ENCODE measurements at places on chromosomes 6 and 20.
A peak's percentile ranks its signal among the peaks of the same experiment; 100 is the strongest.

GRCh38 chr20:5482791-5483190 lies 166.0 kb upstream of the PROKR2 start:
- no peaks in the 10 kb centered on the region for H3K4me1 ChIP-seq
- H3K4me3 ChIP-seq, result no peak overlapping the region
- no peak for DNase-seq
- no peak overlapping the region for H3K27ac ChIP-seq

DNA sequence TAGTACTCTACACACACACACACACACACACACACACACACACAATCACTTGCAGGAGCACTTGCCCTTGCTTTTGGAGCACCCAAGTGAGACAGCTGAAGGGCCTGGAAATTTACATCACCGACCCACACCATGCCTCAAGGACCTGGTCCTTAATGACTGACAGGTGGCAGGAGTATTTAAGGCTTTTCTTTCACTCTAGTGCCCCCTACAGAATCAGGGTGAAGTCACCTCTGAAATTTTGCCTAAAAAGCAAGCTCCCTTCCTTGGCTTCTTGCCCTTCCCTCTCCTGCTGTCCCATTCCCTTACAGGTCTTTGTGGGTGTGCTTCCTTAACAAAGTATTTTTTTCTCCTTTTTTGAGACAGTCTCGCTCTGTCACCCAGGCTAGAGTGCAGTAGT lies 353.5 kb upstream of the IRAK1BP1 start:
- H3K27ac ChIP-seq, result no peak overlapping the region
- no peaks in the 10 kb centered on the region for H3K27me3 ChIP-seq
- no peaks in the 10 kb centered on the region for H3K4me1 ChIP-seq
- no peaks in the 10 kb centered on the region for H3K36me3 ChIP-seq

GRCh38 chr6:75438442-75439116 lies 55.0 kb downstream of the FILIP1 start:
- peaks cover 12% of the 10 kb centered on the region for H3K4me1 ChIP-seq
- no peaks in the 10 kb centered on the region for H3K36me3 ChIP-seq
- no peak for DNase-seq
- H3K27ac ChIP-seq, result no peak overlapping the region

GRCh38 chr6:41901882-41902519 lies 6.8 kb upstream of the USP49 start:
- H3K27me3 ChIP-seq, result no peaks in the 10 kb centered on the region
- DNase-seq, result no peak
- H3K4me1 ChIP-seq, result no peaks in the 10 kb centered on the region
- no peak overlapping the region for H3K27ac ChIP-seq

- H3K36me3 ChIP-seq, result no peaks in the 10 kb centered on the region
- DNase-seq, result no peak
- H3K27me3 ChIP-seq, result no peaks in the 10 kb centered on the region
- no peak overlapping the region for H3K27ac ChIP-seq
Observed at GRCh38 chr6:123829302-123829953, 25.8 kb downstream of the NKAIN2 start.

GRCh38 chr20:750801-751200 lies 17.5 kb downstream of the SLC52A3 start:
- H3K27me3 ChIP-seq, result no peaks in the 10 kb centered on the region
- no peaks in the 10 kb centered on the region for H3K4me1 ChIP-seq
- H3K27ac ChIP-seq, result no peak overlapping the region
- H3K4me3 ChIP-seq, result no peak overlapping the region
- no peak for DNase-seq

GRCh38 chr6:11804701-11805100 lies 26.1 kb upstream of the ADTRP start:
- no peak for DNase-seq
- H3K27ac ChIP-seq, result no peak overlapping the region
- no peaks in the 10 kb centered on the region for H3K27me3 ChIP-seq
- H3K4me3 ChIP-seq, result no peak overlapping the region
- H3K36me3 ChIP-seq, result no peaks in the 10 kb centered on the region
- H3K4me1 ChIP-seq, result peaks cover 13% of the 10 kb centered on the region

DNA sequence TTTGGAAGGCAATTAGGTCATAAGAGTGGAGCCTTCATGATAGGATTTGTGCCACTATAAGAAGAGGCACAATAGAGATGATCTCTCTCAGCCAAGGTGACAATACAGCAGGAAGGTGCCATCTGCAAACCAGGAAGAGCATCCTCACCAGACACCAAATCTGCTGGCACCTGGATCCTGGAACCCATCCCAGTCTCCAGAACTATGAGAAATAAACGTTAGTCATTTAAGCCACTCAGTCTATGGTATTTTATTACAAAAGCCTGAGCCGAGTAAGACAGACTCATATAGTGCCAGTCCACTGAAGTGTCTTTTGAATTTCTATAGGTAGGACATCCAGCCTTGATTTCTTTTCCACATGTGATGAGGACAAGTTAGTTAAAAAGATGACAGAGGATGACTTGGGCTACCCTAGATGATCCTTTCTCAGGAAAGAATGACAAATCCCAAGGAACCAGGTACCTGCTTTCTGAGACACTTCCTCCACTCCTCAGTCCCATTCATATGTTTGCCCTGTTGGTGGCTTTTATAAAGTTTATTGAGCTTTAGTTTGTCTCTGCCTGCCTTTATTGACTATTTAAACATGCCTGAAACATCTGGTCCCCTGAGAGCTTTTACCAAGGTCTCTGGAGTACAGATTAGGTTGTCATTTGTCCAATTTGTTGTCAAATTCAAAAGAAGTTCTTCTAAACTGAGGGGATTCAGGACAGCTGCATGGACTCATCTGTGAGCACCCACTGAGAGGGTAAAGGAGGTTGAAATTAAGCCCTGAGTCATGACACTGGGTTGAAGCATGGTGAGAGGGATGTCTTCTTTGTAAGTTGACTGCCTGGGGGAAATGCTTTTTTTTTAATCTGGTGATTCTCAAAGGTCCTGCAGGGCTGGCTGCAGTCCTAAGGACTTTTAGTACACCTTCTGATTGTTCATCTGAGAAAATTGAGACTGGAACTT lies 165.0 kb upstream of the PLCB4 start:
- no peaks in the 10 kb centered on the region for H3K36me3 ChIP-seq
- H3K4me3 ChIP-seq, result no peak overlapping the region
- H3K4me1 ChIP-seq, result no peaks in the 10 kb centered on the region
- no peak overlapping the region for H3K27ac ChIP-seq
- no peak for DNase-seq

GRCh38 chr20:20075032-20075431 lies 22.7 kb downstream of the CFAP61 start:
- H3K4me3 ChIP-seq, result no peak overlapping the region
- no peaks in the 10 kb centered on the region for H3K4me1 ChIP-seq
- no peak overlapping the region for H3K27ac ChIP-seq
- DNase-seq, result no peak
- no peaks in the 10 kb centered on the region for H3K36me3 ChIP-seq

DNA sequence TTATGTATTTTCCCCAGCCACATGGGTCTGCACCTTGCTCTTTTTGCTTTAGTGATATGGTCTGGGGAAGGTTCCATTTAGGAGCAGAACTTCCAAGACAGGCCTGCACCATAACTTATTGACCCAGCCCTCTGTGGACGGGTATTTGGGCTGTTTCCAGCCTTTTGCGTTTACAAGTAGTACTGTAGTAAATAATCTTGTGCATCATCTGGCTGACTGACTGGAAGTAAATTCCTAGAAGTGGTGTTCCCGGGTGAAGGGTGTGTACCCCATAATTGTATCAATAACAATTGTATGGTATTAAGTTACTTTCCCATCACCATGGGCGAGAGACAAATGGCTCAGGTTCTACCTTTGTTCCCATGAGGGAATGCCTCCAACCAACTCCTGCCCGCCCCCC lies 31.6 kb downstream of the SPDEF start:
- H3K4me1 ChIP-seq, result peaks cover 12% of the 10 kb centered on the region
- no peak overlapping the region for H3K4me3 ChIP-seq
- DNase-seq, result no peak
- H3K27me3 ChIP-seq, result no peaks in the 10 kb centered on the region
- H3K27ac ChIP-seq, result peak overlapping the region; percentile 72

- H3K4me1 ChIP-seq, result no peaks in the 10 kb centered on the region
- no peak overlapping the region for H3K4me3 ChIP-seq
- DNase-seq, result no peak
Observed at GRCh38 chr20:8627340-8628004, 441.4 kb upstream of the PLCB4 start.

DNA sequence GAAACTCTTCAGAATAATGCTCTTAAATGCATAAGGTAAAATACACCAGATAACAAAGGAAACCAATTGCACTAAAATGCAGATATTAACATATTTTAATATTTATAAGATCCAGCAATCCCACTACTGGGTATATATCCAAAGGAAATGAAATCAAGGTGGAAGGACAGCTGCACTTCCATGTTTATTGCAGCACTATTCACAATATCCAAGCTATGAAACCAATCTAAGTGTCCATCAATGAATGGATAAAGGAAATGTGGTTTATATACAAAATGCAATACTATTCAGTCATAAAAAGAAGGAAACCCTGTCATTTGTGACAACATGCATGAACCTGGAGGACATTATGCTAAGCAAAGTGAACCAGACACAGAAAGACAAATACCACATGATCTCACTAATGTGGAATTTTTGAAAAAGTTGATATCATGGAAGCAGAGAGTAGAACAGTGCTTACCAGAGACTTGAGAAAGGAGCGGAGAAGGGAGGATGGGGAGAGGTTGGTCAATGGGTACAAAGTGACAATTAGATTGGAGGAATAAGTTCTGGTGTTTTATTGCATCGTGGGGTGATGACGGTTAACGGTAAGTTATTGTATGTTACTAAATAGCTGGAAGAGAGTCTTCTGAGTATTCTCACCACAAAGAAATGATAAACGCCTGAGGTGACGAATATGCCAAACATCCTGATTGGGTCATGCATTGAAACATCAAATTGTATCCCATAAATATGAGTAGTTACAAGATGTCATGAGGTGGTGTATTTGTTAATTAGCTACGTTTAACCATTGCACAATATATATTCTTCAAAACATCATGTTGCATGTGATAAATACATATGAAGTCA lies 37.9 kb upstream of the RNF24 start:
- no peaks in the 10 kb centered on the region for H3K36me3 ChIP-seq
- H3K27ac ChIP-seq, result no peak overlapping the region
- DNase-seq, result peak; percentile 6
- H3K27me3 ChIP-seq, result no peaks in the 10 kb centered on the region
- H3K4me1 ChIP-seq, result no peaks in the 10 kb centered on the region

- DNase-seq, result no peak
- no peak overlapping the region for H3K27ac ChIP-seq
- H3K4me1 ChIP-seq, result no peaks in the 10 kb centered on the region
- no peaks in the 10 kb centered on the region for H3K27me3 ChIP-seq
Observed at GRCh38 chr6:86683132-86683908, 254.0 kb upstream of the HTR1E start.

- DNase-seq, result no peak
- no peak overlapping the region for H3K27ac ChIP-seq
- no peaks in the 10 kb centered on the region for H3K27me3 ChIP-seq
- H3K4me1 ChIP-seq, result no peaks in the 10 kb centered on the region
- no peaks in the 10 kb centered on the region for H3K36me3 ChIP-seq
- H3K4me3 ChIP-seq, result no peak overlapping the region
Observed at GRCh38 chr6:55286824-55287223, 40.4 kb upstream of the GFRAL start.

GRCh38 chr6:47424436-47424836 lies 53.2 kb upstream of the CD2AP start:
- no peak overlapping the region for H3K4me3 ChIP-seq
- H3K36me3 ChIP-seq, result no peaks in the 10 kb centered on the region
- H3K27me3 ChIP-seq, result no peaks in the 10 kb centered on the region
- no peaks in the 10 kb centered on the region for H3K4me1 ChIP-seq

- peak overlapping the region; percentile 8 for H3K4me3 ChIP-seq
- peaks cover 4% of the 10 kb centered on the region for H3K36me3 ChIP-seq
- no peak for DNase-seq
- H3K4me1 ChIP-seq, result peaks cover 100% of the 10 kb centered on the region
Observed at GRCh38 chr6:108581237-108581931, 20.7 kb downstream of the FOXO3 start.

- H3K27ac ChIP-seq, result no peak overlapping the region
- H3K36me3 ChIP-seq, result no peaks in the 10 kb centered on the region
- H3K4me1 ChIP-seq, result no peaks in the 10 kb centered on the region
- no peak for DNase-seq
- H3K4me3 ChIP-seq, result no peak overlapping the region
Observed at GRCh38 chr20:58930496-58930895, 50.6 kb upstream of the NELFCD start.

- H3K4me1 ChIP-seq, result peaks cover 4% of the 10 kb centered on the region
- H3K27me3 ChIP-seq, result no peaks in the 10 kb centered on the region
- no peak for DNase-seq
- H3K27ac ChIP-seq, result no peak overlapping the region
- no peak overlapping the region for H3K4me3 ChIP-seq
Observed at GRCh38 chr6:154488802-154489437, 21.6 kb downstream of the CNKSR3 start.

DNA sequence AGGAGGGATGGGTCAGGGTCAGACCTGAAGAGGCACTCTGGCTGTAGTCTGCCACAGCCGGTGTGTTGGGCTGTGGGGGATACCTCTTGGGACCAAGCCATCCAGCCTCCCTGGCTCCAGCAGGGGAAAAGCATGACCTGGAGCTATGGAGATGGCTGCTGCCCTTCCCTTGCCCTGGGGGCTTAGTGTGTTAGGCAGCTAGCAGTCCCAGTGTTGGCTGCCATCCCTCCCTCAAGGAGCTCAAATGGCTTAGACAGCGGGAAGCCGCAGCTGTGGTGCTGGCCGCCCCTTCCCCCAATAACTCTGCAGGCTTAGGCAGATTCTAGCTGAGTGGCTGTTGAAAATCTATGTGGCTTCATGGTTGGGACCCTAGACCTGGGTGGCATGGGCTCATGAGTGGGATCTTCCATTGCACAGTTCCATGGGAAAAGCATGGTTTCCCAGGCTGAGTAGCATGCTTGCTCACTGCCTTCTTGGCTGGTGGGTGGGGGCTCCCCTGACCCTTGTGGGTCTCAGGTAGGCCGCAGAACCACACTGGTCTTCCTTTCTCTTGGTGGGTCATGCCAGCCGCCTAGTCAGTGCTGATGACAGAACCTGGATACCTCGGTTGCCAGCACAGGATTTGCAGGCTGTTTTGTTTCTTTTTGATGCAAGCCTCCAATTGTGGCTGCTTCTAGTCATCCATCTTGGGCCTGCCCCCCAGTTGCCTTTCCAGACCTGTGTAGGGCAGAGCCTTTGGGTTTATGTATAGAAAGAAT lies 69.0 kb upstream of the AHI1 start:
- no peak for DNase-seq
- no peaks in the 10 kb centered on the region for H3K36me3 ChIP-seq
- H3K27me3 ChIP-seq, result no peaks in the 10 kb centered on the region
- H3K27ac ChIP-seq, result no peak overlapping the region

DNA sequence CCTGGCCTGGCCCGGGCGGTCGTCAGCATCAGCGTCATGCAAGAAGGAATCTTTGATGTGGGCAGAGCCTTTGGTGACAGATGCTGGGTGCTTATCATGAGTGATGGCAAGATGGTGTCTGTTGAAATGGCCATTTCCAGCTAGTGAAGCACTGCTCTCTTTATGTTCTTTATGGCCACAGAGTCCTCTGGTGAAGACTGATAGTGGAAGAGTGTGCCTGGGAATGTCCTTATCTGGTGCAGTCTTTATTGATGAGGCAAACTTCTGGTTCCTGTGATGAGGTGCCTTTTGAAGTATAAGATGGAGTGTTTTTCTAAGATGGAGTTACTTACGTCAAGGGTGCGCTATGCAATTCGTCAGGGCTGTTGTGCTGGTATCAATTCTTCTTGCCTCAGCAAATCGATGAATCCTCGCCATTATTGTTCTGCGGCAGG lies 22.6 kb upstream of the CCR6 start:
- H3K4me1 ChIP-seq, result no peaks in the 10 kb centered on the region
- no peak for DNase-seq
- no peaks in the 10 kb centered on the region for H3K27me3 ChIP-seq
- H3K36me3 ChIP-seq, result no peaks in the 10 kb centered on the region

All from vagina (tissue), 2 donors.